ENCODE measurements at places on chromosomes 12 and 14. TPM values are rescaled to one million over a fixed set of nuclear protein-coding genes. Genes with fewer than 3 reads are reported as not detected.
A peak's percentile ranks its signal among the peaks of the same experiment; 100 is the strongest.

KRT79 gene
- not detected for polyA plus RNA-seq

C12orf54 gene
- polyA plus RNA-seq, result not detected

DNA sequence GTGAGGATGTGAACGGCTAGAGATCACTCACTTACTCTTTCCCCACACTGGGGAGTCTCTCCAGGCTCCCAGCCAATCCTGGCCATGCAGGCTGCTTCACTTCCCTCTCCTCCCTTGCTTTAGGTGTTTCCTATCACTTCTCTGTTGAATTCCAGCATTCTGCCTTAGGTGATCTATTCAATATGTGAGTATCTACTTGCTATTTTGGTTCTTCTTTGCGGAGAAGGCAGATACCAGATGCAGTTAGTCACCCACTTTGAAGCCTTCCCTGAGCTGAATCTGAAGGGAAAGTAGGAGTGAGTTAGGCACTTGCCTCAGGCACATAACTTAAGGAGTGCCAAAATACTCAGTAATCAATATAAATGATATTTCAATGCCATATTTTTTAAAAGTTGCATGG, 36.0 kb upstream of the FAR2 start:
- DNase-seq, result peak; percentile 25

DNA sequence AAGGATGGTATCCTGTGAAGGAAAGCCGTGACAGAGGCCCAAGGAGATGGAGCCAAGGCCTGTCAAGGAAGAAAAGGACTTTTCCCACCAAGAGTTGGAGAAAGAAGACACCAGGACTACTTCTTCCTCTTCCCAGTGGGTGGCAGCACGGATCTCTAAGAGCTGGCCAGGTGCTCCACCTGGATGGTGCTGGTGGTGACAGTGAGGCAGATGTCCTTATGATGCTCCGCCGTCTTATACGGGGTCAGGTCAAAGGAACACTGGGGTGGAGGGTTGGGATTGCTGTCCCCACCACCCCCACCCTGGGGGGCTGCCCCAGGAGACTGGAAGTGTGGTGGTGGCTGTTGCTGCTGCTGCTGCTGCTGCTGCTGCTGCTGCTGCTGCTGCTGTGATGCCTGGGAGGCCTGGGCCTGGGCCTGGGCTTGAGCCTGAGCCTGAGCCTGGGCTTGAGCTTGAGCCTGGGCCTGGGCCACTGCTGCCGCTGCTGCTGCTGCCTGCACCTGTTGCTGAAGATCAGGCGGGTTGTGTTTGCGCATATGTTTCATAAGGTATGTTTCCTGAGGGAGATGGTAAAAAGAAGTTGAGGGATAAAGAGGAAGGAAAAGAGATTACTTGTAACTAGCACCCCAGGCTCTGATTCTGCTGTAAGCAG, 4.8 kb upstream of the ING4 start:
- DNase-seq, result no peak

- no peak for DNase-seq
Measured at GRCh38 chr12:2284321-2284813, 231.6 kb downstream of the CACNA1C start.

DNA sequence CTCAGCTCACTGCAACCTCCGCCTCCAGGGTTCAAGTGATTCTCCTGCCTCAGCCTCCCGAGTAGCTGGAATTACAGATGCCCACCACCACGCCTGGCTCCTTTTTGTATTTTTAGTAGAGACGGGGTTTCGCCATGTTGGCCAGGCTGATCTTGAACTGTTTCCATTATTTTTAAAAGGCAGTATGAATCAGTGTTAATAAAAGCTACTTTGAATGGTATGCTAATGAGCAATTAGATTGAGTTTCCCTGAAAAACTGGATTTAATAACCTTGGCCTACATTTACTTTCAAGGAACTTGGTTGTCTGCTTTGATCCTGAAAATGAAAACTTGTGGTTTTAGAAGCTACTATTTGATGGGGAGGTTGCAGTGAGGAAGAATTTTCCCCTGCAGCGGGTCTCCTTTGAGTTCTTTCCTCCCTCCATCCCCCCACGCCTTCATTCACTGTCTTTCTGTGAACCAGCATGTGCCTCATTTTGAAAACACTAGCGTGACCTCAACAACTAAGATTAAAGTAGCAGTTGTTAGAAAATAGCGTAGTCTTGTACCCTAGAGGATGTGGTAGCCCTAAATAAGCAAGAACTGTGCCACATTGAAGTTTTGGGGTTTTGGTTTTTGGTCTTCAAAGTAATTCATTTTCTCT, 17.8 kb upstream of the RPS6KA5 start:
- no peak for DNase-seq

DNA sequence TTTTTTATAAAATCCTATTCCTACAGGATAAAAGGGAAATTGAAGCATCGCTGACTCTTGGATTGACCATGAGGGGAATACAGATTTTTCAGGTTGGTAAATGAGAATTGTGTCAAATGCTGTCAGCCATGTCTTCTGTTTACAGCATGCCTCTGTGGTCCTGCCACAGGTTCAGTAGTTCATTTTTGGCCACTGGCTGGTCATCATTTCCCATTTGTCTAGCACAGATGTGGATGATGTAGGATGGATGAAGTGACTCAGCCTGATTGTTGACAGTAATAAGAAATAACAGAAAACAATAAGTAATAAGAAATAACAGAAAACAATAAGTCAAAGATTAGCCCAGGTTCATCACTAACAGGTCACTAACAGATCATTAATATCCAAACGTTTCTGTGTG, 59.8 kb downstream of the FRMD6 start:
- no peak for DNase-seq

- no peak for DNase-seq
Measured at GRCh38 chr12:34304001-34304400, 281.7 kb downstream of the ALG10 start.

GRCh38 chr14:99203801-99204200, 68.2 kb downstream of the BCL11B start:
- DNase-seq, result no peak

- DNase-seq, result no peak
Measured at GRCh38 chr14:61264010-61264571, 17.0 kb downstream of the TMEM30B start.

DNA sequence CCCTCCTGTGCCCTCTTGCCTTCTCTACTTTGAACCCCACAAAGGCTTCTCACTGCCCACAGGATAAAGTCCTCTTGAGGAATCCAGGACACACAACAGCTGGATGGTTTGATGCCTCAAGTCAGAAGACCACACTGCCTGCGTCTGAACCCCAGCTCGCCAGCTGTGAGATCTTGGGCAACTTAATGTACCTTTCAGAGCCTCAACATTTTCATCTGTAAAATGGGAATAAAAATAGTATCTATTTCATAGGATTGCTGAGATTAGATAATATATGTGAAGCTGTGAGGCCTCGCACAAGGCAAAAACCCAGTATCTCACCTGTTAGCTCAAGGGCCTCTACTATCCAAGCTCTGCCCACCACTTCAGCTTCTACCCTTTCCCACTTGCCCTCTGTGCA, 2.3 kb downstream of the CINP start:
- no peak for DNase-seq

DNA sequence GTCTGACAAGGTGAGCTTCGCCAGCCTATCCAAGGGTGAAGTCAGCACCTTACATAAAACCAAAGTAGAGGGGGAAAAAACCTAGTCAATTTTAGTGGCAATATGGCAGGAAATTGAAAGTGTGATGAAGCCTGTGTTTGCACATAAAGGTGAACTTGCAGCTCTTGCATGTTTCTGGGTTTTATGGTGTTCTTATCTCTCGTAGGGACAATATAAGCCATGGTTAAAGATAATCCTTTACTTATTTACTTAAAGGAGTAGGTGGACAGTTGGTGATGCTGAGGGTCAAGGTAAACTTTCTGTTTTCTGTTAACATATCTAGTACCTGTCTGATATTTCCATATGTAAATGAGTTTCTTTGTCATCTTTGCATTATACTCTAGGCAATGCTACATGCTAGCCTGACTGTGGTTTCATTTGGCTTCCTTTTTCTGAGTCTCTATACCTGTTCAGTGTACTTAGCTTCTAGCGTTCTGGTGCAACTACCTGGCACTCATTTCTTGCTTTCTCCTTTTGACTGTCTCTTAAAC, 32.8 kb downstream of the CCDC91 start:
- DNase-seq, result no peak
